ENCODE measurements at places on chromosomes 12 and 14.

DNA sequence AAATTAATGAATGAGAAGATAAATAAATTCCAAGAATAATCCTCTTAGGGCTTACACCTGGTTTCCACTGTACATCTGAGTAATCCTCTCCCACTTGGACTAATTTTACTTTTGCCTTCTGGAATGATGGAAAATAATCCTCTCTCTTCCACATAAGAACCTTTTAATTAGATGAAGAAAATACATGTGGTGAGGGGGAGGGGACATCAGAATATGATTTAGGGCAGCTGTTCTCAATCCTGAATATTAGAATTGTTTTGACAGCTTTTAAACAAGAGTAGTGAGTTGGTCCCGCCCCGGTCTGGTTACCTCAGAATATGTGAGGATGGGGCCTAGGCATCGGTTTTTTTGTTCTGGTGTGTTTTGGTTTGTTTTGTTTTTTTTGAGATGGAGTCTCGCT lies 51.5 kb downstream of the HECTD4 start:
- DNase-seq, result no peak

GRCh38 chr12:126926023-126926594 lies 1340.9 kb upstream of the TMEM132C start:
- DNase-seq, result no peak

DNA sequence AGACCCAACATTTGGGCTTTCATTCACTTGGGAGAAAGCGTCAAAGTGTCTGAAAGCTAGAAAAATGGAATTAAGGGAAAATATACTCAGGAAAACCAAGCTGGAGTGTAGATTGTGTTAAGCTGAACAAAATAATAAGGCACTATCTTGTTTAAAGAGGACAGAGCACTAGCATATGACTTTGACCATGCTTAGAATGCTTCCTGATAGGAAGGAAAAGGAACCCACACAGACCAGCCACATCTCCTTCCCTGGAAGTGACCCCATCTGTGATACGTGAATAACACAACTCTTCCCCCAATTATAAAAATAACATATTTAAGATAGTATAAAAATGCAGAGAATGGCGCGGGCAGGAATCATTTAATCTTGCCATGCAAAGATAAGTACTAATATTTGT lies 94.7 kb upstream of the BCL2L14 start:
- no peak for DNase-seq

DNA sequence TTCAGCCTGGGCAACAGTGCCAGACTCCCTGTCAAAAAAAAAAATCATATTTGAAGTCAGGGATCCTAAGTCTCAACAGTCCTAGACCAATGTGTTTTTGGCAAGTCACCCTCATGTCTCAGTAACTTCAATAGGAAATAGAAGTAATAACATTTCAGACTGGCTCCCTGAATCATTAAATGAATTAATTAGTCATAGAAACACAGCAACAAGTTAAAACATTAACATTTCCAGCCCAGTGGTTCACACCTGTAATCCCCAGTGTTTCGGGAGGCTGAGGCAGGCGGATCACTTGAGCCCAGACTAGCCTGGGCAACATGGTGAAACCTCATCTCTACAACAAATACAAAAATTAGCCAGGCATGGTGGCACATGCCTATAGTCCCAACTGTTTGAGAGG lies 125.2 kb downstream of the GTF2A1 start:
- DNase-seq, result no peak

DNA sequence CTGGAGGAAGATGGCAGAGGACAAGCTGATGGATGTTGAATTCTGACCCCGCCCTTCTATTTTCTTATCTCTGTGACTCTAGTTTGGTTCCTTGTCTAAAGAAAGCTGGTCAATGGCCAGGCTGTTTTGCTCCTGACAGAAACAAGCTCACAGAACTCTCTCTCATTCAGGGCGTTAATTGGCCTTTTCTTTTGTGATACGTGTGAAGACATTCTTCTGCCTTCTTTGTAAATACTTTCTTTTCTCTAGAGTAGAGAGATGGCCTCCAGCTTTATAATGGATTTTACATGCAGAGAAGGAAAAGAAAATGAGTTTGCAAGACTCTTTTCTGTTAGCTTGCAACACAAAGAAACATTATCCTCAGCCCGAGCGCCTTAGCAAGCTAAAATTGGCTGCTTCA lies 492.2 kb upstream of the CCDC196 start:
- no peak for DNase-seq

DNA sequence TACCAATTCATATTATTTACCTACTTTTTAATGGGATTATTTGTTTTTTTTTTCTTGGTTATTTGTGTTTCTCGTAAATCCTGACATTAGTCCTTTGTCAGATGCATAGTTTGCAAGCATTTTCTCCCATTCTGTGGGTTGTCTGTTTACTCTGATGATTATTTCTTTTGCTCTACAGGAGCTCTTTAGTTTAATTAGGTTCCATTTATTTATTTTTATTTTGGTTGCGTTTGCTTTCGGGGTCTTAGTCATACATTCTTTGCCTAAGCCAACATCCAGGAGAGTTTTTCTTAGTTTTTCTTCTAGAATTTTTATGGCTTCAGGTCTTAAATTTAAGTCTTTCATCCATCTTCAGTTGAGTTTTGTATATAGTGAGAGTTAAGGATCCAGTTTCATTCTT lies 289.9 kb downstream of the AKAP6 start:
- no peak for DNase-seq

All from iPS-NIHi11 (cell line).